Natural killer cell treated with Interleukin-12 subunit alpha and Interleukin-12 subunit beta and Interleukin-15 and Interleukin-18, amount 100 ng/mL, for 72 hours (primary cell): ENCODE measurements at places on chromosomes 3 and 15.
A peak's percentile ranks its signal among the peaks of the same experiment; 100 is the strongest.

- no peaks in the 10 kb centered on the region for H3K27me3 ChIP-seq
- H3K27ac ChIP-seq: no peak overlapping the region
- no peak for DNase-seq
- H3K4me1 ChIP-seq: no peaks in the 10 kb centered on the region
- no peak overlapping the region for H3K4me3 ChIP-seq
Observed at GRCh38 chr3:65671004-65671403, 367.7 kb downstream of the MAGI1 start.

DNA sequence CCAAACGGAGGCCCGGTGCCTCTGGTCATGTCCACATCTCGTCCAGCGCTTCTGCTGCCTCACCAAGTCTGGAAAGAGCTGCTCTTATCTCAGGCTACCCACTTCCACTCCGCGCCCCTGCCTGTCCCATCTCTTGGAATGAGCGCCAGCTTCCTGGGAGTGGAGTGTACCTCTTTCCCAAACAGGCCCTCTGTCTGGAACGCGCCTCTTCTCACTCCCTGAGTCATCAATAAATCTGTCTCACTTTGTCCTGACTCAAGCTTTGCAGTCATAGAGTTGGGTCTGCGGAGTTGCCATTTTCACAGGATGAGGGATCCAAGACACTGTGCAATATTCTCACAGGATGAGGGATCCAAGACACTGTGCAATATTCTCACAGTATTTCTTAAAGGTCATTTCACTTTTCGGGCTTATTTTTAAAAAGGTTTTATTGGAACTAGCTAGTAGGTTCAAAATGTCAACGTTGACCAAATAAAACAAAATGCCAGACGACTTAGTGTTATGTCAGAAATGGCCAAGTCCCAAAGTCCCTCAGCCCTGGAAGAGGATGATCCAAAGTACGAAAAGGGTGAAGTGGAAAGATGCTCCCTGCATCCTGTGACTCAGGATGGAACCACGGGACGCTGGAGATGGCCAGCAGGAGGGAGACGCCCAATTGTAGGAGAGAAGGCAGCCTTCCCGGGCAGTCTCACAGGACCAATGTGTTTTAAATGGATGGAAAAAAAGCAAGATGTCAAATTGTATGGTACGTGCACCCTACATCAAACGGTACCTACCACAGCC is 81.1 kb downstream of the CHSY1 start:
- DNase-seq: no peak
- peaks cover 40% of the 10 kb centered on the region for H3K4me1 ChIP-seq
- peaks cover 24% of the 10 kb centered on the region for H3K36me3 ChIP-seq
- H3K27me3 ChIP-seq: no peaks in the 10 kb centered on the region
- H3K4me3 ChIP-seq: no peak overlapping the region

- no peak for DNase-seq
- H3K4me3 ChIP-seq: no peak overlapping the region
- H3K27me3 ChIP-seq: peaks cover 14% of the 10 kb centered on the region
- H3K27ac ChIP-seq: no peak overlapping the region
Observed at GRCh38 chr3:197406266-197406665, 107.9 kb upstream of the DLG1 start.

- H3K4me3 ChIP-seq: no peak overlapping the region
- no peak for DNase-seq
- H3K27me3 ChIP-seq: no peaks in the 10 kb centered on the region
- H3K4me1 ChIP-seq: no peaks in the 10 kb centered on the region
- peaks cover 6% of the 10 kb centered on the region for H3K36me3 ChIP-seq
- no peak overlapping the region for H3K27ac ChIP-seq
Observed at GRCh38 chr15:46676233-46677206, 1040.8 kb upstream of the SEMA6D start.

GRCh38 chr3:44125246-44125645 is 116.4 kb upstream of the TOPAZ1 start:
- H3K4me1 ChIP-seq: no peaks in the 10 kb centered on the region
- no peak overlapping the region for H3K27ac ChIP-seq
- H3K4me3 ChIP-seq: no peak overlapping the region

GRCh38 chr3:9041626-9042025 is 78.4 kb upstream of the RAD18 start:
- no peaks in the 10 kb centered on the region for H3K36me3 ChIP-seq
- DNase-seq: no peak
- no peaks in the 10 kb centered on the region for H3K27me3 ChIP-seq
- no peaks in the 10 kb centered on the region for H3K4me1 ChIP-seq
- H3K4me3 ChIP-seq: no peak overlapping the region

- H3K27me3 ChIP-seq: peaks cover 5% of the 10 kb centered on the region
- peaks cover 18% of the 10 kb centered on the region for H3K36me3 ChIP-seq
- no peak for DNase-seq
- H3K27ac ChIP-seq: peak overlapping the region; percentile 100
- H3K4me1 ChIP-seq: peaks cover 24% of the 10 kb centered on the region
Observed at GRCh38 chr3:51994530-51994929, 1.2 kb downstream of the RPL29 start.

DNA sequence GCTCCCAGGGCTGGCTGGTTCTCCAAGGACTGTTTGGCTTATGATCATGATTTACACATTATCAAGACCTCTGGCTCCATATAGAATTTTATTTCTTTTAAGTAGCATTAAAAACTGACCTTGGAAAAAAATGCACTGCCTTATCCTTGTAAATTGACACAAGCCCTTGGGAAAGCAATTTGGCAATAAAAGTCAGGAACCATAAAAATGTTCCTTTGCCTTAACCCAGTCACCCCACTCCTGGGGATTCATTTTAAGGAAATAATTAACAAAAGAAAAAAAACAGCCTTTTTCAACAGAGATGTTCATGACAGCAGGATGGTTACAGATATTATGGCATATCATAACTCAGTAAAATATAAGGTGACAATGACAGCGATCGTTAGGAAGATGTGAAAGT is 51.6 kb upstream of the NR2E3 start:
- no peak for DNase-seq
- no peak overlapping the region for H3K27ac ChIP-seq
- H3K4me3 ChIP-seq: no peak overlapping the region
- H3K4me1 ChIP-seq: peaks cover 4% of the 10 kb centered on the region
- peaks cover 19% of the 10 kb centered on the region for H3K27me3 ChIP-seq

GRCh38 chr3:141255846-141256261 is 24.2 kb downstream of the PXYLP1 start:
- H3K36me3 ChIP-seq: no peaks in the 10 kb centered on the region
- peaks cover 10% of the 10 kb centered on the region for H3K4me1 ChIP-seq
- no peak overlapping the region for H3K4me3 ChIP-seq
- H3K27me3 ChIP-seq: no peaks in the 10 kb centered on the region
- DNase-seq: no peak

DNA sequence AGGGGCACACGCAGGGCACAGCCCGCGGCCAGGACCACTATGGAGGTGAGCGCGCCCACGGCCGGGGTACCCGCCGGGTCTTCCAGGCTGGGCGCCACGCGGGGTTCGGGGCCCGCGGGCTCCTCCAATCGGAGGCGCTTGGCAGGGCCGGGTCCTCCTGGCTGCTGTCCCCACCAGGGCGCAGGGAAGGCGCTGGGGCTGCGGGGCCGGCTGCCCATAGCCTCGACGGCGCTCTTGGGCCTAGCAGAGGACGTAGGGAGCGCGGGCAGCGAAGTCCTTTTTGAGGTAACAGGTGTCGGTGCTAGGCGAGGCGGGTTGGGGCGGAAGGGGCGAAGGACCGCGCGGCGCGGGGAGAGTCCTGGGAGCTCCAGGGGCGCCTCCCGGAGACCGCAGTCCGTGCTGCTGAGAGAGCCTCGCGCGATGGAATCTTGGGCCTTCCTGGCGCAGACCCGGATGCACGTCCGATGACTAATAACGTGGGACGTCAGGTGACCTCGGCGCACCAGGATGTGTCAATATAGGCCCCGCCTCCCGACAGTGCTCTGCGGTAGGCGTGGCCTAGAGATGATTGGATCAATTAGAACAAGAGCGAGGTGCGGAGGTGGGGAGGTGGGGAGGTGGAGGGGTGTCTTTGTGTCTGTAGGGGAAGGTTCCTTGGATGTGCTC is at the start of gene PRR23A:
PRR23A (minus strand) TSS at position 218 of the 666 bp plus-strand sequence; CDS start at position 218, 0 bp downstream.
- H3K27ac ChIP-seq: no peak within 1 kb of the TSS
- no peaks in the 10 kb centered on the region for H3K4me1 ChIP-seq
- no peak within 1 kb of the TSS for H3K4me3 ChIP-seq
- DNase-seq: no peak

GRCh38 chr3:51156147-51156546 is 228.9 kb upstream of the MANF start:
- no peak for DNase-seq
- H3K27me3 ChIP-seq: peaks cover 2% of the 10 kb centered on the region
- no peak overlapping the region for H3K27ac ChIP-seq

DNA sequence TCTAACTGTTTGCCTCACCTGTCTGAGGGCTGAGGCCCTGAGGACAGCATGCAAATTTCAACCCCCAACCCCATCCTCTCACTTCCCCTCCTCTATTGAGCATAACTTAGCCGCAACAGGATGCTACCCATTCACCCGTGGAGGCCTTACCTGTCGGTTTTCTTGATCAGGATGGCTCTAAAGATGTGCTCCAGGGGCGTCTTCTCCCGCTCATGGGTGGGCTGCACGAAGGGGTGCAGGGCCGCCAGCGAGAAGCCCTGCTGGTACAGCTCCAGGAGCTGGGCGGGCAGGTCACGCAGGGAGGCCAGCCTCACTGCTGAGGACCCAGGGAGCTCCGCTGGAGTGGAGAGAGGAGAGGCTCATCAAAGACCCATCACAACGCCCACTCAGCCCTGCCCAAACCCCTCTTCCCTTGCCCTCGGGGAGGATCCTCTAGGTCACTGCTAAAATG is 79.8 kb downstream of the RFTN1 start:
- no peaks in the 10 kb centered on the region for H3K27me3 ChIP-seq
- H3K27ac ChIP-seq: no peak overlapping the region
- H3K4me1 ChIP-seq: peaks cover 25% of the 10 kb centered on the region
- H3K36me3 ChIP-seq: peaks cover 26% of the 10 kb centered on the region

DNA sequence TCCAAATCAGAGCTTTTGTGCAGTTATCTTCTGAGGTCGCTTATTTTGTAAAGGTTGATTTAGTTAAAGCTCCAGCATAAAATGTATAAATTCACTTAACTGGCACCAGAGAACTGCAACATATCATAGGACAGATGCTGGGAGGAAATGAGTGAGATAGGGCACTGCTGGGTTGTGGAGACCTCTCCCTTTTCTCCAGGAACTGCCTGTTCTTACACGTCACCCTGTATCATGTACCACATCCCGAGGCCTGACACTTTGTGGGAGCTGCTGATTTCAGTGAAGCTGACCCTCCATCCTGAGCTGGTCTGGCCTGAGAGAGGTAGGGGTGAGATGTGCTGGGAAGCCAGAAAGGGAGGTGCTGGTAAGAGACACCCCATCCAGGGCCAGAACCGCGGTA is 213.8 kb upstream of the FEZF2 start:
- DNase-seq: no peak
- no peaks in the 10 kb centered on the region for H3K36me3 ChIP-seq
- H3K27me3 ChIP-seq: no peaks in the 10 kb centered on the region

GRCh38 chr3:178172121-178172520 is 364.1 kb upstream of the KCNMB2 start:
- no peak overlapping the region for H3K27ac ChIP-seq
- no peaks in the 10 kb centered on the region for H3K36me3 ChIP-seq
- H3K4me1 ChIP-seq: no peaks in the 10 kb centered on the region
- no peak for DNase-seq
- peaks cover 23% of the 10 kb centered on the region for H3K27me3 ChIP-seq

DNA sequence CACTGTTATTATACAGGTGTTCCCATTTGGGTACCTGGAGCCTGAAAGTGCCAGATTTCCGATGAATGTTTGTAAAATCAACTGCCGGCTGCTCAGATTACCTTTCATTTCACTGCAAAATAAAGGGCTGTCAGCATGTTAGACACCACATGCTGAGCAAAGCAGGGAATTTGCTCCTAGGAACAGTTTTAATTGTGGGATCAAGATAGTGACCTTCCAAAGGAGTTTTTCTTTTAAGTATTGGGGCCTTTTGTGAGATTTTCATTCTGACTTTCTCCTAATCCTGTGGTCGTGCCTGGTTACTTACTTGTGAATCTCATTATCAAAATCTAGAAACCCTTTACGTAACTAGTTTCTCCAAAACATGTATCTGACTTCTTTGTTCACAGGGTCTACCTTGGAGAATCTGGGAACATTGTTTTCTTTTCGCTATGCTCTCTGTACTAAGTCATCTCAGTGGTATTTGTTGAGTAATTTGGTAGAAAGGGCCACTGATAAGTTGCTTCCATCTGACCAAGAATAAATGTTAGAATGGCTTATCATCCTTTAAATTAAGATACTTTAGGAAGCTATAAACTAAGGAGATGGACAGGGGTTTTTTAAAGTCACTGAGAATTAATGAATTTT is 40.8 kb upstream of the LRTM1 start:
- no peak overlapping the region for H3K4me3 ChIP-seq
- H3K36me3 ChIP-seq: no peaks in the 10 kb centered on the region
- no peaks in the 10 kb centered on the region for H3K27me3 ChIP-seq

DNA sequence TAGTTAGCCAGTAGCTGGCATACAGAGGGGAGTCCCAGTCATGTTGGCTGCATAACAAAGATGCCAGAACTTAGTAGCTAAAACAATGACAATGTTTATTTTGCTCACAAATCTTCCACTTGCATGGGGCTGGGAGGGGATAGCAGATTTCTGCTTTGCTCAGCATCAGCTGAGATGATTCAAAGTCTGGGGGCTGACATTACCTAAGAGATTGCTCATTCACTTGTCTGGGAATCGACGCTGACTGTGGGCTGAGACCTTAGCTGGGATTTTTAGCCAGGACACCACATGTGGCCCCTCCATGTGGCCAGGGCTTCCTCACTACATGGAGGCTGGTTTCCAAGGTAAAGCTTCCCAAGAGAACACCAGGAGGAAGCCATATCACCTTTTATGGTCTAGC is 12.7 kb upstream of the CFAP100 start:
- no peak for DNase-seq
- H3K36me3 ChIP-seq: no peaks in the 10 kb centered on the region
- no peak overlapping the region for H3K27ac ChIP-seq
- no peaks in the 10 kb centered on the region for H3K4me1 ChIP-seq
- H3K27me3 ChIP-seq: peaks cover 39% of the 10 kb centered on the region
- H3K4me3 ChIP-seq: no peak overlapping the region

GRCh38 chr15:41584636-41585126 is 25.7 kb downstream of the TYRO3 start:
- H3K4me1 ChIP-seq: peaks cover 5% of the 10 kb centered on the region
- H3K27me3 ChIP-seq: peaks cover 19% of the 10 kb centered on the region
- DNase-seq: no peak
- H3K4me3 ChIP-seq: peak overlapping the region; percentile 58
- H3K27ac ChIP-seq: no peak overlapping the region

GRCh38 chr15:69132977-69133861 is 27.2 kb upstream of the GLCE start:
- no peaks in the 10 kb centered on the region for H3K36me3 ChIP-seq
- peaks cover 6% of the 10 kb centered on the region for H3K27me3 ChIP-seq
- no peaks in the 10 kb centered on the region for H3K4me1 ChIP-seq
- no peak overlapping the region for H3K27ac ChIP-seq
- no peak overlapping the region for H3K4me3 ChIP-seq
- no peak for DNase-seq

DNA sequence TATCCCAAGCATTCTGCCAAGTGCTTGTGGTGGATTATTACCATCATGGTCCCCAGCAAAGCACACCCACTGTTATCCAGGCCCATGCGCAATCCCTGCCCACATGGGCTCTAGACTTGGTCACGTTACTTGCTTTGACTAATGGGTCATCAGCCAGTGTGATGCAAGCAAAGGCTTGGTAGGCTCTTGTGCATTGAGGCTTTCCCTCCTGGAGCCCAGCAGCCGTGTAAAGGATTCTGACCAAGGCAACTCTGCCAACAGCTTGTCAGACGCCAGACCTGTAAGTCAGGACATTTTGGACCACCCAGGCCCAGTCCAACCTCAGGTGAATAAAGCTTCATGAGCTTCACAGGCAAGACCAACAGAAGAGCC is 93.9 kb downstream of the ABHD5 start:
- no peak overlapping the region for H3K27ac ChIP-seq
- peaks cover 4% of the 10 kb centered on the region for H3K27me3 ChIP-seq
- no peak overlapping the region for H3K4me3 ChIP-seq
- no peak for DNase-seq
- H3K4me1 ChIP-seq: no peaks in the 10 kb centered on the region
- H3K36me3 ChIP-seq: no peaks in the 10 kb centered on the region
